Urothelium cell line (cell line): ENCODE measurements at places on chromosomes 5 and 9.
A peak's percentile ranks its signal among the peaks of the same experiment; 100 is the strongest.

GRCh38 chr5:6436715-6437331 lies 11.8 kb upstream of the UBE2QL1 start:
- no peak for DNase-seq

DNA sequence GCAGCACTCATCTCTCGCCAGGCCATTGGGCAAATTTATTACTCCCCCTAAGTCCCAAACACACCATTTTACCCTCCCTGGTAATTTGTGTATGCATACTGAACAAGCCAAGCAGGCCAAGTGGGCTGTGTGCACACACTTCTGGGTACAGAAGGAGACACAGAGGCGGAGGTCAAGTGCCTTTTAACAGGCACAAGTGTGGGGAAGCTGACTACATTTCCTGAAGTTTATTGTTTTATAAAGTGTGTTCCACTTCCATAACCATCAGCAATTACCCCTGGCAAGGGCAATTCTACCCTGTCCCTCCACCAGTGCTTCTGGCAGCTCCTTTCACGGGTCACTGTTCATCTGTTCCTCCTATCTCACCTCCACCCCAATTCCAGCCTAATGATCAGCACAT lies 93.9 kb downstream of the SETX start:
- no peak for DNase-seq

DNA sequence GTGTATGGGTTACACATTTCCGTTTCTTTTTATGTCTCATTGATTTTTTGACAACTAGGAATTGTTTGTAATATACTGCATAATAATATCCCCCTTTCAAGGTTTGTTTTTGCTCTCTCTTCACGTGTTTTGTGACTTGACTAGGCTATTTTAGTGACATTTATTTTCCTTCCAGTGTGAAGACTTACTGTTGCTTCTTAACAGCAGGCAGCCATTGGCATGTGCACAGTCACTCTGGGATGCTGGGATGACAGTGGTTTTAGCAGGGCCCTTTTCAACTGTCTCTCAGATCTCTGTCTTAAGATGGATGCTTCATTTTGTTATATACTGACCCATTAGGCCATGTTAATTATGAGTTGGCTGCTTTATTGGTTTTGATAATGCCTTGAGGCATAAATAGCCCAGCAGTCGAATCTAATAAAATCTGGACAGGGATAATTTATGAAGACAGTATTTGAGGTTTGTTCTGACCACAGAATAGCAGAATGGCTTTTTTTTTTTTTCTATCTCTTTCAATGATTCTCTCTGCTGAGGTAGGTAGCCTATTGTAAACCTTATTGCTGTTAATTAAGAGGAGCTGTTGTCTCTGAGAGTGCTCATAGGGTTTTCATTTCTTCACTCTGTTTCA lies 536.0 kb downstream of the GABRG2 start:
- no peak for DNase-seq

DNA sequence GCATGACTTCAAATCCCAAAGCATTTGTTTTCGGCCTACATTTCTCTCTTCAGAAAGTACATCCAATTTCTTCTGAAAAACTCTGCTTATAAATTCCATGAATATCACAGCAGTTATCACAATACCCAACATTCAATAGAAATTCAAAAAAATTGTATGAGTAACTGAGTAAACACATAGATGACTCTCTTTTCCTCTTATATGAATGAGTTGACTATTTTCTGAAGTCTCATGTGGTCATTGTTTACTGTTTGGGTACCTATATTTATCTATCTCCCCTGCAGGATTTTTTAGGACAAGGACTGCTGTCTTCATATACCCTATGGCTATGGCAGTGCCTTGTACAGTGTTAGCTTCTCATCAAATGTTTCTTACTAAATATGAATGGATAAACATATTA lies 157.1 kb downstream of the HTR1A start:
- no peak for DNase-seq

DNA sequence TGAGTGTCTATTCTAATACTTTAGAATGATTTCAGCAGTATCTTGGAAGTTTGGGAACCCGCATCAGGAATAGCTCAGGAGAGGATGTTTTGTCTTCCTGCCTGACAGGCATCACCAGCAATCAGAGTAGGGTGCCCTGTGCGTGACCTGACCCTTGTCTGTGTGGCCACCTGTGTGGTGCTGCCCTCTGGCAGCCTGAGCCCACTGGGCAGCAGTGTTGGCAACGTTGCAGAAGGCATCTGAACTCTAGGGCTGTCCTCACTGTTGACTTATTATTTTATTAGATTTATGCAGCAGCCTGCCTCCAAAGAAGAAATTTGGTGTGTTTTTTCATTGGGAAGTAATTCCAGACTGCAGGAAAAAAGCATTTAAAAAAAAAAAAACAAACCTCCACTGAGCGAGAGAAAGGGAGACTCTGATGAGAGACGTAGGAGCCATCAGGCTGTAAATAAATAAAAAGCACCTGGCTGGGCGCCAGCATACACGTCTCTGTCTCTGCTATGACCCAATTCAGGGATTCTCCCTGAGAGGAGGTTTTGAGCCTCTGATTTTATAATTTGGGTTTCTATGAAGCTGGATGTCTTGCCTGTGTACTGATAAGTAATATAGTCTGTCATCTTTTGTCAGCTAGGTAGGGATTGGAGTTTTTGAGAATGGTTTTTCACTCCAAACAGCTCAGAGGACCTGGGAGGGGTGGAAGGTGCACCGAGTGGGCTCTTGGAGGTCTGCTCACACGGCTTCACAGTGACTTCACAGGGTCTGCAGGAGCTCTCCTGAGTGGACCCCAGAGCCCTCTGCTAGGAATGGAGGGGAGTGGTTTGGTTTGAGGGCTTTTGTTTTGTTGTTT lies 49.0 kb downstream of the FAM78A start:
- no peak for DNase-seq

GRCh38 chr5:181109489-181110013 lies 21.4 kb downstream of the OR2V1 start:
- no peak for DNase-seq

DNA sequence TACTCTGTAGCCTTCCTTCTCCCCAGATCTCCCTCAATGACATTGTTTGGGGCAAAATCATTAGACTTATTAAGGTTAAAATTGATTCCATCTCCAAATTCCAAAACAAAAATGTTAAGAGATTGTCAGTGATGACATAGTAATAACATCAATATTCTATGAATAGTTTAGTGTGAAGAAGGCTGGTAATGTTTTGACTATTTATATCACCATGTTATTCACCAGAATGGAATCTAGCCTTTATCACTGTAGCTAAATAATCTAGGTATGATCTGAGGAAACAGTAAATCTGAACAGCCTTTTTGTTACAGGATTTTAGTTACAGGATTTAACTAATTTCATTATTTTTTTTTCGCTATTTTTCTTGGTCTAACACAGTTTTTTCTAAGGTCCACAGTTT lies 929 bp upstream of the PLPP6 start:
- DNase-seq = no peak

DNA sequence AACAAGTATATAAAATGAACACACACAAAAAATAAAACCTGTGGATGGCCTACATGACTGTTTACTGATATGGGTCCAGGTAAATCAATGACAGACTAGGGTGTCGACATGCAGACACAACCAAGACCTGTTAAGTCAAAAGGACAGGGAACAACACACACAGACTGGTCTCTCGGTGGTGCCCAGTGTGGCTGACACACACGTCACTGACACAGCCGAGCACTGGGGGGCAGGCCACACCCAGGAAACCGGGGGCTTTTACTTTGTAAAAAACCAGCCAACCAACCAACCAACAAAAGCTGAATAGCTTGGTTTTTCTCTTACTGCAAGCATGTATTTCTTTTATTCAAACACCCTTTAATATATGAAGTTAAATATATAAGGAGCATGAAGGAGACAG lies 5.0 kb downstream of the FAM163B start:
- DNase-seq = no peak

- DNase-seq = no peak
Measured at GRCh38 chr9:15293084-15293483, 13.9 kb downstream of the TTC39B start.

GRCh38 chr5:168740092-168740800 lies 161.1 kb upstream of the PANK3 start:
- no peak for DNase-seq

DNA sequence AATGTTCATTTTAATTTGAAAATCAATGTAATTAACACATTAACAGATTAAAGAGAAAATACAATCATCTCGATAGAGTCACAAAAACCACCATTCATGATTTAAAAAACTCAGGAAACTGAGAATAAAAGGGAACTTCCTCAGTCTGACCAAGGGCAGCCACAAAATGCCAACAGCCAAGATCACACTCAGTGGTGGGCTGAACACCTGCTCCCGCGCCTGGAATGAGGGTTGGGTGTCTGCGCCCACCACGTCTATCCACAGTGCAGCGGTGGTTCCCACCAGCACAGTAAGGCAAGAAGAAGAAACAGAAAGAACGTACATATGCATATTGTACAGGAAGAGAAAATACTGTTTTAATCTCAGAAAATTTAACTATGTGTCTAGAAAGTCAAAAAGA lies 11.7 kb upstream of the NSMF start:
- no peak for DNase-seq

DNA sequence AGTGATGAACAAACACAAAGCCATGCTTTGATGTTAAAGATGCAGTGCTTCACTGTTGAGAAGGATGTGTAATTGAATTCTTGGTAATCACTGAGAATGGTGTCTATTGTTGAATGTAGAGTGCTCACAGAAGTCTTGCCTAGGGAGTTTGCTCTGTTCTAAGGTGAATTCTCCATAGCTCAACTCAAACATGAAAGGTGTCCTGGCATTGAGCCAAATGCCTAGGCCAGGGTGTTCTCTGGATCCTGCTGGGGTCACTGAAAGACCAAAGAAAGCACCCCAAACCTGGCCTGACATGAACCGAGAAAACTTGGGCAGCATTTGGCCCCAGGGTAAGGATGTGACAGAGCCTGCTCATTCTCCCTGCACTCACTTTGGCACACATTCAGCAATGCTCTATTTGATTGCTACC lies 217.3 kb downstream of the ARL15 start:
- no peak for DNase-seq

DNA sequence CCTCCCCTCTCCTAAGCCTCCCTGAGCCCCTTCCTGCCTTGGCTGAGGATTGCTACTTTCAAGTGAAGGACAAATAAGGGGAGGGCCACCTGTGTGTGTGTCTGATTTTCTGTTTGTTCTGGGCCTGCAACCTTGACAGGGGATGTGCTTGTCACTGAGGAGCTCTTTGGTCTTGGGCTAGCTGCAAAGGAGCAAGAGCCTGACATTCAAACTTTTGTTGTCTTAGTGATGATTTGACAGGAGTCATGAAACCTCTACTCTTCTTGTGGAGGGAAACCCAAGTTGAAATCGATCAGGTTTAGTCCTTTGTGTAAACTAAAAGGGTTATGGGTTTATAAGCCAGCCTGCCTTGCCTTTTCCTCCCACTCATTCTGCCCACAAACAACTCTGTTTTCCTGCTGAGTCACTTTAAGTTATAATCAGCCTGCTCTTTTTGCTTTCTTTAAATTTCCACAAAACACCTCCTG lies 16.9 kb downstream of the CLTA start:
- no peak for DNase-seq

DNA sequence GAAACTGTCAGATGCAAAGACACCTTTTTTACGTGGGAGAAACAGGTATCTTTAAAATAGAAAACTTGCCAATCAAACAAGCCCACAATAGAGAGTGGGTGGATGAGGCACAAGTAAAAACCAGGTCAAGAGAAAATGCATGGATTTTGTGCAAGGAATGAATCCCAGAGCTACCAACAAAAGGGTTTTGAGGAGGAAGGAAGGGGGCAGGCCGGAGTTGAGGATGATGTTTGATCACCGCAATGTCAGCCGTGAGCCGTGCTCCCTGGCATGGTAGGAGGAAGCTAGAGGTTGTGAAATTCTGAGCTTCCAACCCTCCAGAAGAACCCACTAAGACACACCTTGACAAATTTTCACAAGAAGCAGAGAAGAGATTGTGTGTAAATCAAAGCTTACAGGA lies 53.2 kb downstream of the HRH2 start:
- DNase-seq = no peak

DNA sequence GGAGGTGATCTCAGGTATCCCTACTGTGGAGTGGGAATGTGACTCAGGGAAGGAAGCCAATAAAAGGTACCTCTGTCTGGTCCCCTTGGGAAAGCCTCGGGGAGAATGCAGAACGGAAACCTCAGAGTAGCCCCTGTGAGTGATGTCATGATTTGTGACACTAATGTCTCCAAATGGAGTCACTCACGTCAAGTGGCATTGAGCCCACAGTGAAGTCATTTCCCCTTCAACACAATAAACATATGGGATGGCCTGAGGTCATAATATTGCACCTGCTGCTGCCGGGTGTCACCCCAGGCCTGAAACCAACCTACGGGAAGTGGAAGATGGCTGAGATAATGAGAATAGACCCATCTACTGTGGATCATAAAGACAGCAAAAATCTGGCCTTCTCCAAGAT lies 75.9 kb upstream of the GOLM1 start:
- DNase-seq = no peak

- DNase-seq = no peak
Measured at GRCh38 chr5:68450245-68450852, 234.8 kb downstream of the PIK3R1 start.

DNA sequence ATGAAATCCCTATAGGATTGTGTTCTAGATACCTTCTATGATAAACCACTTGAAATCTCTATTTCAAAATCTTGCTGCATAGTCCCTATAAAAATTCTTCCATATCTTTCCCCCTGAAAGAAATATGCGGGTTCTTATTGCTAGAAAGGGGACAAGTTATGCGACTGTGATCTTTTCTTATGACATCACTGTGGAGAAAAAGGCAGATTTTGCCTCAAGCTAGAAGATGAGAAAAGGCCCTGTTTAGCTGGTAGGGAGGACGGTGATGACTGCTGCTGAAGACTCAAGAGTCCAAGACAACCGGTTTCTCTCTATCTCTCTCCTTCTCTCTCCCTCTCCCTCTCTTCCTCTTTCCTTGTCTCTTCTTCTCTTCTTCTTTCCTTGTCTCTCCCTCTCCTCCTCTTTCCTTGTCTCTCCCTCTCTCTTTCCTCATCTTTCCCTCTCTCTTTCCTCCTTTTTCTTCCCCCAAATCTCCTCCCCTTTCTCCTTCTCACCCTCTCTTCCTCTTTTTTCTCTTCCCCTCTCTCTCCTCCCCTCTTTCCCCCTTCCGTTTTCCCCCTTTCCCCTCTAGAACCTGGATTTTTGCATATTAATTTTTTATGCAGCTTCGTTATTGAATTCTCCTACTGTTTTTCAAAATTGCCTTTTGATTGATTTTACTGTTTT lies 5.3 kb downstream of the OR2S2 start:
- DNase-seq = no peak

- peak; percentile 74 for DNase-seq
Measured at GRCh38 chr5:134436523-134437339, 25.1 kb upstream of the CDKN2AIPNL start.

GRCh38 chr9:134519375-134520070 lies 122.1 kb upstream of the COL5A1 start:
- no peak for DNase-seq

DNA sequence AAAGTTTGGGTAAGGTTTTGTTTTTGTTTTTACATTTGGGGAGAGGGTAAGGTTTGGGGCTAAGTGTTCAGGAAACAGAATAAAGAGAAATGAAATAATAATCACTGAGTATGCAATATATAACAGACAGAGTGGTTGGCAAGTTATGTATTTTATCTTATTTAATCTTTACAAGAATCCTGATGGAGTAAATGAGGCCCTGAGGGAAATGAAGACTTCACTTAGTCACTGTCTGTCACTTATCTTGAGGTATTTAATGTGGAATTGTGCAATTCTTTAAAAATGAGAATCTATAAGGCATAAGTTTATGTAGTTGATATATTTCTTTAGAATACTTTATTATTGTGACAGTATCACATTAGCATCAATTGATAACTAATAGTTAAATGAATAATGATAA lies 48.1 kb downstream of the TEK start:
- DNase-seq = no peak
